ENCODE measurements at places on chromosomes 5 and 9.

DNA sequence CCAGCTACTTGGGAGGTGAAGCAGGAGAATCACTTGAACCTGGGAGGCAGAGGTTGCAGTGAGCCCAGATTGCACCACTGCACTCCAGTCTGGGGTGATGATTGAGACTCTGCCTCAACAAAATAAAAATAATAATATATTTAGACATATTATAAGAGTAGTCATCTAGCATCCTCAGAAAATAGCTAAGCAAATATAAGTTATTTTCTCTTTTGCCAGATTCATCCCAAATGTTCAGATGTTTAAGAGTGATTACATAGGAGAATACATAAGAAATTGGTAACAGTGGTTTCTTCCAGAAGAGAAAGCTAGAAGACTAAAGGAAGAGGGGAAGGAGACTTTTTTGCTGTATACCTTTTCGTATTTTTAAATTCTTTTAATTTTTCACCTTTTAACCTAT lies 20.0 kb downstream of the PRKAA1 start:
- DNase-seq, result no peak

- no peak for DNase-seq
These were observed 15.5 kb upstream of the LOX start for GRCh38 chr5:122093415-122094180.

DNA sequence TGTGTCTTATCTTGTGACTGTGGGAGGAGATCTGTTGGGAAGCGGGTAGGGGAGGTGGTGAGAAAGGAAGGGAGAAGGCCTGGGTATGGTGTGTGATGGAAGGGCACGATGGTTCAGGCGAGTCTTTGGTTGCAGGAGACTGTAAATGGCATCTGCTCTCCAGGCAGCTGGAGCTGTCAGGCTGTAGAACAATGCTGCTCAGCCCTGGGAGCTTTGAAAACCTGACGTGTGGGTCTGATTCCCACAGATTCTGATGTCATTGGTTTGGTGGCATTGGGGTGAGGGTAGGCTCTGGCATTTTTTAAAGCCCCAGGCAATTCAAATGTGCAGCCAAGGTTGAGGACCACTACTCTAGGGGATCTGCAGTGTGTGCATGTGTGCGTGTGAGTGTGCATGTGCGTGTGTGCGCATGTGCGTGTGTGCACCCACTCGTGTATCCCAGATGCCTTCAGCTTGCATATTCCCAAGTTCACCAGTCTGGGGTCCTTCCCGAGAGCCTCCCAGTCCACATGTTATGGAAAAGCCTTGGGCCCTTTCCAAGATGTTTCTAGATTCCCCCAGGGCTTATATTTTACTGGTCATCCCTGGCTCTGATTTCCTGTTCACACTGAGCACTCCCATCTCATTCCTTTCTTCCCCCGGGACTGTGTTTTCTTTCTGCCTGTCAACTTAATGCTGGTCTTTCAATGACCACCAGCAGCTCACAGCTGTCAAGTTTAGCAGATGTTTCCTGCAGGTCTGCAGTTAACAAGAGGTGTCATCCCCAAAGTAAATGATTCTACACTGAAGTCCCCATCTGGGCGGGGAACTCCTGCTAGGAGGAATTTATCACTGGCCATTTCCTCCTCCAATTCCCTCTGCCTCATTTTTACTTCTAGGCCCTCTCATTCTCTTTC lies 34.0 kb downstream of the BOD1 start:
- DNase-seq, result no peak

DNA sequence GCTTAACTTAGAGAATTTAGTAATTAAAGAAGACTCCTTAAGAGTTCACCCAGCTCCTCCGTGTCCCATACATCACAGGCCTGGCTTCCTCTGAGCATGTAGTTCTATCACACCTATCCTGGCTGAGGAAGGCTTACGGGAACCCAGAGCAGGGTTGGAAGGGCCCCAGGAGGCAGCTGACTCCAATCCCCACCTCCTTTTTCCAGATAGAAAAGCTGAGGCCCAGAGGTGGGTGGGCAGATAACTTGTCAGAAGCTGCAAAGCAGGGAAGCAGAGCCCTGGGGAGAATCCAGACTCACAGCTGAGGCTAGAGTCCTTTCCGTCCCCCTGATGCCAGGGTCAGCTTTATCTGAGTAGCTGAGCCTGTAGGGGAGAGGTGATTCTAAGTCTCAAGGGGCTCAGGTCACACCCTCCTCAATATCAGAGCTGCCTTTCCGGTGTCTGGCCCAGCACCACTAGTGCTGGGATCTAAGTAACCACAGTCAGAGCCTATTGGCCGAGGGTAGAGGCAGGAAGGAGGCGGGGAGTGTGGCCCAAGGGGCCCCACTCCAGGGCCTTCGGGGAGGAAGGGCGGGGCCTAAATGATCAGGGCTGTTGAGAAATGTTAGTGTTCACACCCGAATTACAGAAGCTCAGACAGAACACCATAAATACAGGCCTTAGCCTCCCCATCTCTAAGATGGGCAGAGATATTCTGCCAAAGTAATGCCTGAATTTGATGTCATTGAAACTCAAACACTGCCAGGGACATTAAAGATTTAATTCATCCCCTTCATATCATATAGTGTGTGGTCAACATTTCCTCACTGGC lies 9.9 kb downstream of the CCDC69 start:
- DNase-seq, result peak; percentile 62

DNA sequence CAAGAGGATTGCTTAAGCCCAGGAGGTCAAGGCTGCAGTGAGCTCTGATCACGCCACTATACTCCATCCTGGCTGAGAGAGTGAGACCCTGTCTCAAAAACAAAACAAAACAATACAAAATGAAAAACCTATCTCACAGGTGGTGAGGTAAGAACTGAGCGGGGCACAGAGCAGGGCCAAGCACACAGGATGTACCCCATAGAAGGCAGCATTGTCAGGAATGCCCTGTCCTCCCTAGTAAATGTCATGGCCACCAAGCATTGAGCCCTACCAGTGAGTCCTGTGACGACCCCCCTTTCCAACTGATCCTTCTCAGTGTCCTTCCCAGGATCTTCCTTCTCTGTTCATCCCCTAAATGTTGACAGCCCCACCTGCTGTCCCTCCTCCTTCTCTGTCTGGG lies 44.6 kb upstream of the ALDH1B1 start:
- DNase-seq, result no peak

DNA sequence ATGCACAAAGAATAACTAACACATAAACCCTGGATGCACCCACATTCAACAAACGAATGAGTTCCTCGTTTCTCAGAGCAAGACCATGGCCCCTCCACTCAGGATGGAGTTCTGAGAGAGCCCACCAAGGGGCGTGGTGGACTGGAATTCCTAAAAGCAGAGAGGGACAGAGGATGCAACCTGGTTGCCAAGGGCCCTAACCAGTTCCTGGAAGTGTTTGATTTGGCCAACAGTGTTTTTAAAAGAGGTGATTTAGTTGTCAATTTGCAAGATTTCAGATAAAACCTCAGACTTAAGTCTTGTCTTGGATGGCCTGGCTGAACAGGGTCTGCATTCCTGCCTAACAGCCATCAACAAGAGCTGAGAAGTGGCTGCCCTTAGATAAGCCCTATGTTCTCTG lies 34.4 kb downstream of the GLRA1 start:
- DNase-seq, result no peak

GRCh38 chr5:16894236-16895057 lies 41.6 kb downstream of the MYO10 start:
- no peak for DNase-seq

- no peak for DNase-seq
These were observed 6.9 kb downstream of the KIAA1958 start for GRCh38 chr9:112493393-112494137.

GRCh38 chr5:107658528-107658927 lies 12.2 kb downstream of the EFNA5 start:
- DNase-seq, result no peak

DNA sequence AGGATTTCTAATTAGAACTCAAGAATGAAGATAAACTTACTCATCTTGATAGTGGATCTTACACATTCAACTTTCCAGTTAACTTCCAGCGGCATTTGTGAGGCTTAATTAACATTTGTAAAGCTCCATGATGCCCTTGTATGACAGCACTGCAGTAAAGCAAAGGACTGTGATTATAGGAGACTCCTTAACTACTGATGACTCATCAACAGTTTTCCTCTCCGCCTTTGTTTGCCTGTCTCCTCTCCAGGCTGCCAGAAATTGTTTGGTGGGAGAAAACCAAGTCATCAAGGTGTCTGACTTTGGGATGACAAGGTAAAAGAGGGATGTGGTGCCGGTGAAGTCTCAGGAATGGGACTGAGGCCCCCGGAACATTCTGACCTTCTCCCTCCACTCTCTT lies 20.4 kb upstream of the CYFIP2 start:
- no peak for DNase-seq

DNA sequence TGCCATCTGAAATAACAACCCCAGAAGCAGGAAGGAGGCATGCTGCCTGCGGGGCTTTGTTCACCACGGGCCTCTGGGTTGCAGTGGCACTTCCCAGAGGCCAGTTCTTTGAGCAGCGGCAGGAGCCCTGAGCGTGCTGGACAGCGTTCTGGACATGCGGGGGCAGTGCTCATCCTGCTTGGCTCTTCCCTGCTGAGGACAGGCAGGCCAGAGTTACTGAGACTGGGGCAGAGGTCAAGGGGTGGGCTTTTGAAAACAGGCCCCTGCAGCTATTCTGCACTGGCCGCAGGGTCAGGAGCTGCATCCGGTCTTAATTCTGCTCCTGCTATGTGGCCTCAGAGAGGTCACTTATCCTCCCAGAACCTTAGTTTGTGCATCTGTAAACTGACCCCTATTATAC lies 258.6 kb downstream of the FSTL4 start:
- DNase-seq, result no peak

DNA sequence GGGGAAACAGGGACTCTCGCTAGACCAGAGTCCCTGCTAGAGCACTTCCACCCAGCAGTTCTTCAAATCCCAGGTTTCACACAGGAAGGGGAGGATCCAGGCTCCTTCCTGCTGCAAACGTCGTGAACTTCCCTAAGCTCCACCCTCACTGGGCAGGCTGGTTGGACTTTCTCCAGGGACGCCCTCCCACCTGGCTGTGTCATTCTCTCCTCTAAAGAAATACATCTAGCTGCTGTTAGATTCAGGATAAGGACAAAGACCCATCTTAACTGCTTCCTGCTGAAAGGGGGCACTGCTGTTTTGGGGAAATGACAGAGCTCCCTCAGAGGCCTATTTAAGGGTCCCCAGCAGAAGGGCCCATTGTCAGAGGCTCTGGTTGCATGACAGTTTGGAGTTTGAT lies 230.7 kb downstream of the SEMA6A start:
- no peak for DNase-seq

- no peak for DNase-seq
These were observed 74.6 kb downstream of the NPR3 start for GRCh38 chr5:32785611-32786254.

DNA sequence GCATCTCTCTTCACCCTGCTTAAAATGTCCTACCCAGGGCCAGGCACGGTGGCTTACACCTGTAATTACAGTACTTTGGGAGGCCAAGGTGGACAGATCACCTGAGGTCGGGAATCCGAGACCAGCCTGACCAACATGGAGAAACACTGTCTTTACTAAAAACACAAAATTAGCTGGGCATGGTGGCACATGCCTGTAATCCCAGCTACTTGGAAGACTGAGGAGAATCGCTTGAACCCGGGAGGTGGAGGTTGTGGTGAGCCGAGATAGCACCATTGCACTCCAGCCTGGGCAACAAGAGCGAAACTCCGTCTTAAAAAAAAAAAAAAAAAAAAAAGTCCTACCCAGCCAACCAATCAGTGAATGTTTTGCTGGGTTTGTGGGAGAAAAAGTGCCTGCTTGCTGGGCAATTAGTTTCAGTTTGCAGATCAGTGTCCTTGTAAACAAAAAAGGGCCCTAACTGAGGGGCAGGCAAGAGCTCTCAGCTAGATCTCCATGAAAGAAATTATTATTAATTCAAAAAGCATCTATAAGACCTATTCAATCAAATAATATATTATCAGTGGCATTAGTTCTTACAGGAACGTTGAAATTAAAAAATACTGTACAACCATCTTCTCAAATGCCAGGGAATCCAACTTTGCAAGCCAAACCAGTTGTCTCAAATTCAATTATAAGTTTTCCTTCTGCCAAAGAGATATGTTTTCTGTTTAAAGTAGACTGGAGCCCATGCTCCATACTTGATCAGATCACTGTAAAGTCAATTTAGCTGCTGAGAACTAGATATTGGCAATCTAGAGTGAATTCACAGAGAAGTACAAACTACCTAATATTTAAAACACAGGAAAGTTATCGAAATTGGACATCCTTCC lies 3.9 kb downstream of the MEGF9 start:
- no peak for DNase-seq

DNA sequence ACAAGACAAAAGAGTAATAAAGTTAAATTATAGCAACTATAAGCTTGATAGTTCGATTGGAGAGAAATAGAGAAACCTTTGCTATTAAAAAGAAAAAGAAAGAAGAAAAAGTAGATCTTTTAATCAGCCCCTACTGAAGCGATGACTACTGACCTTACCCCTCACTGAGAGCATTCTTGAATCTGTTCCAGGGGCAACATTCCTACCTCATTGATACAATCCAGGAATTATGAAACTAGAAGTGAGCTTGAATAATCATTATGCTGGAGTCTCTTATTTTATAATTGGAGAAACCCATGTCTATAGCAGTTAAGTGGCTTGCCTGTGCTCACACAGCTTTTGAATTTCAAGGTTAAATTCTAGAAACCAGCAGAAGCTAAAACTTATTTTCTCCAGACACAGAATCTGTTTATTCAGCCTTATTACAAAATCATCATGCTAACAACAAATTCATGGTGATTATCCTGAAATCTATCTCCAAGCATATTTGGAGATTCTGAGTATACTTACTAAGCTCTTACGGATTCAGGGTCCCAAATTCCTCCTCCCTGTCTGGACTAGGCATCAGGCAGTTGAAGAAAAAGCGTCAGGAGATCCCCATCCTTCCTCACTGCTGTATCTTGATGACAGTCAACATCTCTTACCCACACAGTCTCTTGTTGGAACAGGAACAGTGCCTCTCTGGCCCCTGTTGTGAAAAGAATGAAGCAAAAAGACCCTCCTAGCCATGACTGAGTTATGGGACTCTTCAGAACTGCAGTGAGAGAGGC lies 547.6 kb upstream of the WWC1 start:
- no peak for DNase-seq

DNA sequence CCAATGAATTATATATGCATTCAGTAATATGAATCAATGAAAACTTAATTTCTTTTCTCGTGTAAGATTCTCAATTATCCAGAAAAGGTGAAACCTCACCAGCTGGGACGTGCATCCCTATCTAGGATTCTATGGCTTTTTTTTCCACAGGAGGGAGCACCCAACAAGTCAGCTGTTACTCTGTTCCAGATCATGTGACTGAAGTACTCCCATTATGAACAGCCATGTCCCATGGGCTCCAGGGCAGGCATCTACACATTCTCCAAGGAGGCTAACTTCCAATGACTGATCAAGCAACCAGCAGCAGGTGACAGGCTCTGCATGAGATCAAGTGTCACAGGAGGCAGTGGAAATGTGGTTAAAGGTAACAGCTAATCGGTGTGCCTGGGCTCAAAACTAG lies 118.8 kb downstream of the ELAVL2 start:
- no peak for DNase-seq

- DNase-seq, result no peak
These were observed 241.1 kb downstream of the CRB2 start for GRCh38 chr9:123597048-123597447.

GRCh38 chr9:15142878-15143534 lies 164.0 kb downstream of the TTC39B start:
- DNase-seq, result no peak

GRCh38 chr9:136563646-136564325 lies 17.9 kb upstream of the NOTCH1 start:
- DNase-seq, result no peak

Measured in activated B cell treated with CpG ODN at 0.5 μM for 24 hours (primary cell).